Activated naive CD4-positive, alpha-beta T cell (primary cell): ENCODE measurements at places on chromosomes 7 and 10.

- no peak for DNase-seq
Measured at GRCh38 chr7:68424658-68425297, 1173.5 kb upstream of the AUTS2 start.

- DNase-seq = no peak
Measured at GRCh38 chr7:44621034-44621749, 14.8 kb downstream of the OGDH start.

- no peak for DNase-seq
Measured at GRCh38 chr10:80416479-80417098, 8.2 kb downstream of the PRXL2A start.

GRCh38 chr7:139886206-139886605, 57.1 kb downstream of the TBXAS1 start:
- DNase-seq = no peak

DNA sequence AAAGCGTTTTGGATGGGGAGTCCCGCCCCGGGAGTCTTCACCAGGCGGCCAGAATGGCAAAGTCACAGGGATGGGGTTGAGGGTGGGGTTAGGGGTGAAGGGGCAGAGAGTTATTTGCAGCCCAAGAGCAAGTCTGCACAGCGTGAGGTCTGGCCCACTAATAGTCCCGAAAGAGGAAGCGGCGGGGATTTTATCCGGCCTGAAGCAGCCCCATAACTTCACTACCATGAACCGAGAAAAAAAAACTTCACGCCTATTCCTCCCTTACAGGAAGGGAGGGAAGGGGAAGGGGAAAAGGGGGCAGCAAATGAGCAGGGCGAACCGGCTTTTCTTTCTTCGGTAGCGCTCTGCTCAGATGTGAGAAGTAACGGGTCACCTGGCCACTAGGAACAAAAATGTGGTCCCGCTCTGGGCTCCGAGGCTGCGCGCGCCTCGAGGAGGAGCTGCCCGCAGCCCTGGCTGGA, 712 bp downstream of the ITPRIP start:
- no peak for DNase-seq

DNA sequence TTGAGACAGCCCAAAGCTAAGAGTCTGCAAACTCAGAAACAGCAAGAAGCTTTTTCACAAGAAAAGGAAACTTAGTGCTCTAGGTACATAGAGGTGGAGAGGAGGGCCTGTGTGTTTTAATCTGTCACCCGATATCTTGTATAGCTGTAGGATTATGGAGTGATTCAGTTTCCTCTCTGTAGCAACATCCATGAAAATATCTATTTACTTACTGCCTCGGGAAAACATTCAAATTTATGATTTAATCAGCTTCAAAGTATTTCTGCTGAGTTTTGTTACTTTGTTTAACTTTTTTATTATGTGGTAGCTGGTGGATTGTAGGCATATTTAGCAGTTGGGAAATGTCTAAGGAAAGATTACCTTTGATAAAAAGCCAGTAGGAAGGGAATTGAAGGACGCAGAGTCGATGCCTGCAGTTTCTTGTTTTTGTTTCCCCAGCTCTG, 292.0 kb downstream of the CCDC3 start:
- DNase-seq = no peak

- DNase-seq = no peak
Measured at GRCh38 chr7:147023440-147023839, 906.8 kb downstream of the CNTNAP2 start.

GRCh38 chr10:101781655-101781983, 1.6 kb downstream of the NPM3 start:
- DNase-seq = no peak

DNA sequence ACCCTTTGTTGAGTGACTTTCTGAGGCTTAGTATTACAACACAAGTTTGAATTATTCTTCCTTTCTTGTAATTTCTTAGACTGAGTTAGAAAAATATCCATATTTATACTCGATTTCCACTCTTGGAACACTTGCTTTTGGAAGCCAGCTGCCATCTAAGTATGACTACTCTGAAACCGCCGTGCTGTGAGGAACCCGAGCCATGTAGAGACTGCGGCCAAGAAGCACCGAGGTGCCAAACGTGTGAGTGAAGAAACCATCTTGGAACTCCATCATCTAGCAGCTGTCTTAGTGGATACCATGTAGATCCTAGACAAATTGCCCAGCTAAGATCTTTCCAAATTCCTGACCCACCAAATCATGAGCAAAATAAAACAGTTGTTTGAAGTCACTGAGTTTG, 49.7 kb upstream of the PRKAR2B start:
- DNase-seq = no peak

DNA sequence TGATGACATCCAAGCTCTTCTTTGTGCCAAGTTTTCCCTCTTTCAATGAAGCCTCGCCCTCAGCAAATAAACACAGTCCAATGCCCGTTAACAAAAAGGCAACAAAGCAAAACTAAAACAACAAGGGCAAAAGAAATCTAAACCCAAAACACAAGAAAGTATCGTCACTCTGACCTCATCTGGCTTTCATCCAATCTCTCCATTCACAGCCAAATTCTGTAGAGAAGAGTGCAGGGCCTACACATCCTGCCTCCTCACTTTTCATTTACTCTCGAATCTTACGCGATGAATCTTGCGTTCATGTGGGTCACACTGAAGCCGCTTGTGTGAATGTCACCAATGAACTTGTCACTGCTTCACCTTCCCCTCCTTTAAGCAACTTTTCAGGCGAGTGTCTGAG, 15.9 kb upstream of the AKR1E2 start:
- no peak for DNase-seq

- no peak for DNase-seq
Measured at GRCh38 chr10:33716501-33717267, 382.2 kb upstream of the NRP1 start.

GRCh38 chr10:120946497-120946896, 95.3 kb downstream of the WDR11 start:
- DNase-seq = no peak

DNA sequence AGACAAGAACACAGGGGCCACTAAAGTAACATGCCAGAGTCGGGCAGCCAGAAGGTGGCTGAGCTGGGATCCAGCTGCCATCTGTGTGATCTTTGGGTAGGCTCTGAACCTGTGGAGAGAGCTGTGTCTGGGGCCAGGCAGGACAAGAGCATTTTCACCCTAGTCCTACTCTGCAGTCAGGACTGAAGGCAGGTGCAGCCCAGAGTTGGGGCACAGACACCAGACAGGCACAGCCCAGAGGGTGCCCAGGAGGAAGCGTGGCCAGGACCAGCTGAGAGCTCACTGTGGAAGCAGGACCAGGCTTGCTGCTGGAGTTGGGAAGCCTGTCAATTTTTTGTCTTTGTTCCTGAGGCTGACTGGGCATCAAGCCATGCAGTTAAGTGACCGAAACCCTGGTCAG, 113.6 kb downstream of the ADCY1 start:
- no peak for DNase-seq

DNA sequence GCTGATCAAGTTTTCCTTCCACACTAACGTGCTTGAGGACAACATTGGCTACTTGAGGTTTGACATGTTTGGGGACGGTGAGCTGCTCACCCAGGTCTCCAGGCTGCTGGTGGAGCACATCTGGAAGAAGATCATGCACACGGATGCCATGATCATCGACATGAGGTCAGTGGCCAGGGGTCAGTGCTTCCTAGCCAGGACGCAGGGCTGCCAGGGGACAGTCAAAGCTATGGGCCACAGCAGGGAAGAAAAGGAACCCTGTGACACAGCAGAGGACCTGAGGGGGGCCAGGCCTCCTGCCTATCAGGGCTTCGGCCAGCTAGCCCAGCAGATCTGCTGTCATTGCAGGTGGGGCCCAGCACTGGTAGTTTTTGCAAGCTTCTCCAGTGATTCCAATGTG, 5.2 kb downstream of the RBP3 start:
- no peak for DNase-seq

DNA sequence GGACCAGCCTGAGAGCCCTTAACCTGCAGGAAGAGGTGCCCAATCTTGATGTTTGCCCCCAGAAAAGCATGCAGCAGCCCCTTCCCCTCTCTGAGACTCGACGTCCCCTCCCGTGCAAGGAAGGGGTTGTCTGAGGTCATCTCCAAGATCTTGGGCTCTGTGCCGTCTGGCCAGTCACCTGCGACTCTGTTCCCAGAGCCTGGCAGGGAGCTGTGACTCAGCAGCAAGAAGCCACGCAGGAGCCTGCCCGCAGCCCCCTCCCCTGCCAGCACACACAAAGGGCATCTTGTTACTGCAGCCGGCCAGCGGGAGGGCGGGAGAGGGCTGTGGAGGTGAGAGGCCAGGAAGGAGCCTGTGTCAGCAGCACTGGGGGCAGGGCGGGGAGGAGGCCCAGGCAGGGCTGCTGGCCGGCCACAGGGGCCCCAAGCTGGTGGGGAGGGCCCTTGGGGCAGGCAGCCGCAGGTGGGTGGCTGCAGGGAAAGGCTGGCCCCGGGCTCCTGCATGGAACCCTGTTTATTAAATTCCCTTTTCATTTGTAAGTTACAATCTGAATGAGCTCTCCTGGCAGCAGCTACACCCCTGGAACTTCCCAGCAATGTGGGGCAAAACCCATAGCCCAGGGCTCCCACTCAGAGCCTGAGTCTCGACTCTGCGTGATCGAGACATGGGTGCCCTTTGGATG, 103.7 kb upstream of the ZMIZ1 start:
- no peak for DNase-seq

DNA sequence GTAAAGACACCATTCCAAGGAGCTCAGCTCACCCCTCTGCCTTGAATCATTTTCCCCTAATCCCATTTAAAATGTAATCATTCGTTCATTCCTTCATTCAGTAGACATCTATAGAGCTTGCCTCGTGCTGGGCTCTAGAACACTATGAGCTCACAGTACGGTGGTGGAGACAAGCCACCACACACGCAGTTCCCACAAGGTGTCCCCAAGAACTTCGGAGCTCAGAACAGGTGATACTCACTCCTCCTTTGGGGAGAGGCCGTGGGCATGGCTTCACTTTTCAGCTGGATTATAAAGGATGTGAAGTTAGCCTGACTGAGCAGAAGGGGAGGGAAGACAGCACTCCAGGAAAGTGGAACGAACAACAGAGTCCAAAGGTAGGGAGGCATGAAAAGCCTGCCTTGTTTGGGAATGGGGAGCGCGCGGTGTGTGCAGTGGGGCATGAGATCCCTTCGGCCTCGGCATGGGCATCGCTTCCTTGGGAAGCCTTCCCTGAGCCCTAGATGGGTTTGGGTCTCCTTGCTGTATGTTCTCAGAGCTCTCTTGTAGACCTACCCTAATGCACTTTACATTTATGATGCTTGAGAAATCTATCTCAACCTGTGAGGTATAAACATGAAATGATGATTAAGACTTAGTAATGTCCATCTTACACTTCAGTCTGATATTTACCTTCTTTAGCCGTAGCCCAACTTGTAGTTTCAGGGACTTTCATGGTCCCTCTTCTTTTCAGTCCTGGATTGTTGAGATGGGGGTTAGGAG, 809 bp upstream of the OGA start:
- no peak for DNase-seq

GRCh38 chr10:47081264-47081663, 170.0 kb downstream of the PTPN20 start:
- DNase-seq = peak; percentile 20

- DNase-seq = no peak
Measured at GRCh38 chr10:97773096-97773495, 1.3 kb upstream of the SFRP5 start.

GRCh38 chr10:273088-273487, 137.8 kb downstream of the ZMYND11 start:
- no peak for DNase-seq

DNA sequence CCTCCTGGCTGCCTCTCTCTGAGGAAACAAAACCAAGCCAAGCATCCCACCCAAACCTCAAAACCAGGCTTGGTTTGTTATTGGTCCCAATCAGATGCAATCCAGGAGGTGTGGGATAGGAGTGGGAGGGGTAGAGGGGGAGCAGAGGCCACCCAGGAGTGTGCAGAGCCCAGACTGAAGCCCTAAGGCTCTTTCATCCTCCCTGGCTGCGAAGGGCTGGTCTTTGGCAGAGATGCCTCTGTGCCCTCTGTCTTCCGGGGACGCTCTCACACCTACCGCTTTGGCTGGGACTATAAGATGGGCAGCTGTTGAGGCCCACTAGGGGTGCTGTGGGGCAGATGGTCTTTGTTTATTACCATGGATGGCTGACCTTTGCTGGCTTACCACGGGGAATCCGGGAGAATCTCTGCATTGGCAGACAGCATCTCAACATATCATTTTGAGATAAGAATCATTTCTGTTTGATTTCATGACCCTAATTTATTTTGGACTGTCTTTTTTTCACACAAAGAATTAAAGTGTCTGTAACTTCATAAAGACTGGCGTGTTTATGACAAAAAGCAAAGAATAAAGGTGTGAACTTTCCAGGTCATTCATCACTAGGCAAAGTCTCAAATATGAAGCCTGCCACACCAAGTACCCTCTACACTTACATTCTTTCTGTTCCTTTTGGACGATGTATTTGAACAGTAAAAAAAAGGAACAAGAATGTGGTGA, 6.5 kb upstream of the DENND2A start:
- no peak for DNase-seq

GRCh38 chr10:73911553-73912004, 647 bp downstream of the PLAU start:
- no peak for DNase-seq

GRCh38 chr10:132397036-132397541, at the start of gene PWWP2B:
TSS of gene PWWP2B (plus strand) at chr10:132397200. CDS start at chr10:132397227, 27 bp downstream.
- peak; percentile 23 for DNase-seq

- no peak for DNase-seq
Measured at GRCh38 chr7:157270060-157270444, 66.8 kb upstream of the DNAJB6 start.

DNA sequence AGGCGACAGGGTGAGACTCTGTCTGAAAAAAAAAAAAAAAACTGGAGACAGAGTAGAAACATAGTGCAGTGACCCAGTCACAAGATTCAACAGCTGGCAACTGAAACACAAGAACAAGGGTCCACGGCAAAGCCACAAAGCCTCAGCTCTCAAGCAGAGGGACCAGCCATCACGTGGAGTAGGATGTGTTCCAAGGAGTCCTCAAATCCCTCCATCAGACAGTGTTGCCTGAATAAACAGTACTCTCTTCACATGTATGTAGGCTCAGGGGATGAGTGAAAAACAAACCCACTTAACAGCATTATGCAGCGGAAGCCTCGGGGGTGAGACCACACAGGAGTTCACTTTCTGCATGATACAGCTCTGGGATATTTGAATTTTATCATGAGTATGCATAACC, 62.0 kb downstream of the SLIT1 start:
- no peak for DNase-seq

GRCh38 chr10:89147256-89147655, 59.9 kb downstream of the CH25H start:
- no peak for DNase-seq

DNA sequence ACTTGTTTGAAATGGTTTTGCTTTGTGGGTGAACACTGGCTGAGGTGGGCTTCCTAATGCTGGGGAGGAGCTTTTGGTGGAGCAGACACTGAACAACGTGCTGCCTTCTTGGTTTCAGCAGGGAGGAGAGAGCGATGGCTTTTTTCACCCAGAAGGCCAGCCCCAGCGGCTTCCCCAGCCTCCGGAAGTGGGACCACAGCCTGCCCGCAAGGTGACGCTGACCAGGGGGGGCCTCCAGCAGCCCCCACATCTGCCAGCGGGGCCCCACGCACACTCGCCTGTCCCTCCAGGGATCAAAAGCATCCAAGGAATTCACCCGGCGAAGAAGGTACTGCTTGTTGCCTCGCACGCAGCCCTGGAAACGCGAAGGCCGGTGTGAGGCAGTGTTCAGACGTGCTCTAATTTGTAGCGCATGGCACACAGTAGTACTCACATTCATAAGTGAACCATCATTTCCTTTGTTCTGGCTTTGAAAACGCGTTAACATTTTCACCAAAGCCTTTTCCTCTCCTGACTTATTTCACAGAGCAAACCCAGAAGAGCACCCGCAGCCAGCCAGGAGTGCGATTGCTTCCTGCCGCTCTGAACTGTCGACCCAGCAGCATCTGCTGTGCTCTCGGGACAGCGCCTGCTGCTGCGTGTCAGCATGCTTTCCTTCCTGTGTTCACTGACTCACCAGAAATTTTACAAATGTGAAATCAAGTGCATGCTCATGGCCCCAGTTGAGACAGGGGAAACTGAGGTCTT, 48.4 kb downstream of the SHH start:
- no peak for DNase-seq
